ENCODE measurements at places on chromosomes 6 and 20.

GRCh38 chr6:154276810-154277628, 79.6 kb downstream of the IPCEF1 start:
- no peak for DNase-seq

- no peak for DNase-seq
Measured at GRCh38 chr20:47262365-47263013, 94.0 kb downstream of the ZMYND8 start.

GRCh38 chr6:27834879-27835549, 77.2 kb downstream of the OR2B2 start:
- DNase-seq, result no peak

DNA sequence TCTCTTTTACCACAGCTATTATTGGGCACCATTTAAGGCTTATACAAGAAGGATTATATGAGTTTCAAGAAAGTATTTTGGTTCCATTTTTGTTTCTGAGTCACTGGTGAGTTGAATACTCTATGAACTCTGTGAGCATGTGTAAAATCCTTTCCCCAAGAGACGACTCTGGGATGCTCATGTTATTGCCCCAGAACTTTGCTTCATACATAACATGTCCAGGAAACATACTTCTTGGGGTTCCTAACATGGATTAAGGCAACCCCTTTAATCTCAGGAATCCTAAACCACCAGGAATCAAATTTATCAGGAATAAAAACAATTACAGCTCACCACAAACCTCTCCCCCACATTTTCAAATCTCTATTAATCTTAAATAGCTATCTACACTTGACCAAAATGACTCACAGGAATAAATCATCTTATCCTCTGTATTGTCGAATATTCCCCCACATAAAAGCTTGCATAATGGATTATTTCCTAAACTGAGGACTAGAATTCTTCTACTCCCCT, 117.5 kb upstream of the COL21A1 start:
- DNase-seq, result no peak

DNA sequence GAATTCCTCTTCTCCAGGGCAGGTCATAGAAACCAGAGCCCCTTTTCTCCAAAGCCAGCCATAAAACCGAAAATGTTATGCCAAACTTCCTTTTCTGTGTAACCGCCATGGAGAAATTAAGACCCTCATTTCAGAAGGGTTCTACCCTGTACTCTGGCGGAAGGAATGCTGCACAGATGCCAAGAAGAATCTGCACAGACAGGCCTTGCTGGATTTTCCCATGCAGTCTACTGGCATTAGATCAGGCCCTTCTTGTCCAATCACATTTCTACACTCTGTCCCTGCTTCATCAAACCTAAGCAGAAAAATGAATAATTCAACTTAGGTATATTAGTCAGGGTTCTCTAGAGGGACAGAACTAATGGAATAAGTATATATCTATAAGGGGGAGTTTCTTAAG, 43.2 kb upstream of the MC3R start:
- DNase-seq, result no peak

DNA sequence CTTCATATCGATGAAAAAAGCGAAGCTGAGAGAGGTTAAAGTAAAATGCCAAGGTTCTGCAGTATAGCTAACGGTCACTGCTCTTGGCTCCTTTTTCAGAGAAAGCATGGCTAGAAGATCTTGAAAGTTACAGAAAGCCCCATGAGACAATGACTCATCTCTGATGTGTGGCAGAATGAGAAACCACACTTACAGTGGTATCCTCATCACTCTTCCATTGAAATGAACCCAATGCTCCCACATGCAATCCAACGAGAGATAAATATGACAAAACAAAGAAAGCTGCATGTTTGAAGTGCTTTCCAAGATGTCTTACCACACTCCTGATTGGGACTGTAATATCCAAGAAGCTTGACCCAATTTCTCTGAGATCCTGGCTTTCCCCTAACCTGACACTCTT, 694.9 kb downstream of the PRKN start:
- no peak for DNase-seq

- no peak for DNase-seq
Measured at GRCh38 chr6:14903176-14904038, 342.5 kb upstream of the JARID2 start.

GRCh38 chr6:146429831-146430230, 113.8 kb upstream of the RAB32 start:
- DNase-seq, result no peak

GRCh38 chr20:23145281-23145700, 59.2 kb upstream of the CD93 start:
- DNase-seq, result no peak

DNA sequence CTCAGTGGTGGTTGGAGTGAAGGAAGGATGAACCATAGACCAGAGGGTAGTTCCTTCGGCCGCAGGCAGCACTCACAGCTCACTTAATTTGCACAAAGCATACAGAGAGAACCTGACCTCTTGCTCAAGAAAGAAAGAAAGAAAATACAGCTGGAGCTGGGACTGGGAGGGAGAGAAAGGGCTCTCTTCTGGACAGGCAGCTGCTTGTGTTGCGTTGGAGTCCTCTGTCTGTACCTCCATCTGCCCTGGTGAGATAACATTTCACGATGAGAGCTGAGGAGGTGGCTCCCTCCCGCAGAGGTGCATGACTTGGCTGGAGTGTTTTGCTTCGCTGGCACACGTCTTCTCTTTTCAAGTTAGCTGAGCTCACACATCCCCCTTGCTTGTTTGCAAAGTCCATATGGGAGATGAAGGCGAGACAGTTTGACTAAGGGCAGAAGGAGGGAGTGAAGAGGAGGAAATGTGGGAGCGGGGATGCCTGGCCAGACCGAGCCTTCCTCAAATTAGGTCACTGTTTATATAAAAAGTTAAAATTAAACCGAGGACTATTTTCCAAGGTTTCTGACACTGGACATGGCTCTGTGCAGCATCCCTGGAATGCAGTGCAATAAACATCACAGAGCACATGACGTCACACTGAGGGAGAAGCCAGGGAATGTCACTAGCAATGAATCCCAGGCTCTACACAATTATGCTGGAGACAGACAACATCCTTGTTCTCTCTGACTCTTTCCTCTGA, 359.4 kb downstream of the CD83 start:
- DNase-seq, result no peak
